Endothelial cell (in vitro differentiated cells): ENCODE measurements at places on chromosomes 2 and 18.
A peak's percentile ranks its signal among the peaks of the same experiment; 100 is the strongest.

- DNase-seq, result no peak
Observed at GRCh38 chr2:219423652-219424377, 5.6 kb downstream of the DES start.

DNA sequence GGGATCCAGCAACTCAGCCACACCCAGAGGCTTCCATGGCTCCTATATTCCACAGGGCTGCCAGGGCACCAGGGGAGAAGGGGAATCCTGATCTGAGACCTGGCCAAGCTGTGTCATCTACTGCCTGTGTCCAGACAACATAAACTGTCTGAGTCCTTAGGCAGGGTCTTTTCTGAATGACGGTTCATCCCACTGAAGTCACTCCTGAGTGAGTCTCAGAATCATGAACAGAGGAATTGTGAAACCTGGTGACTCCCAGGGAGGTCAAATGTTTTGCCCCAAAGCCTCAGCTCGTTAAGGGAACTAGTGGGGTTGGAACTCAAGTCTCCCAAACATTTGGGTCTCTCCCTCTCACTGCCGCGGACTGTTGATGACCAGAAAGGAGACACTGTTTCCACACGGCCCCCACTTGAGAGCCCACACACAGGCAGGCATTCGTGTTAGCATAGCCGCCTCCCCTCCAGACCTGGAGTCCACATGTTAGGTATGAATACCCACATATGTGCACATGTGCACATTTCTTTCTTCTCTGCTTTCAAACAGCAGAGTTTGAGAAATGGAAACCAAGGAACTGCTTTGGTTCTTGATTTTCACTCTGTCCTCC, 125.0 kb upstream of the MSH6 start:
- DNase-seq, result no peak

GRCh38 chr2:37891846-37892435, 33.1 kb upstream of the RMDN2 start:
- DNase-seq, result no peak

- no peak for DNase-seq
Observed at GRCh38 chr18:70981400-70982140, 692.7 kb downstream of the SOCS6 start.

- no peak for DNase-seq
Observed at GRCh38 chr2:27804146-27804545, 32.6 kb downstream of the MRPL33 start.

DNA sequence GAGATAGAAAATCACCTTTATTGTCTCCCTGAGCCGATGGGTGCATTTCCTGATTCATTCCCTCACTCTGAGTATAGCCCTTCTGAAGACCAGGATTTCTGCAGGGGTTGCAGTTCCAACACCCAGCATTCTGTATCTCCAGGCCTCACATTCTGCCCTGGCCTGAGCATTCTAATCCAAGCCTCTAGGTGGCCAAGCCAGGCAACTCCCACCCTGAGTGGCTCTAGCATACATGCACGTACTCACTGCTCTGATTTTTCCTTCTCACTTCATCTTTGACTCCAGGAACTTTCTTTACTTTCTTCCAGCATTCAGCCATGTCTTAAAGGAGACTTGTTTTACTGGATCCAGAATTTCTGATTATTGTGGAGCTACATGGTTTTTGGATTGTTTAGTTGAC, 100.7 kb upstream of the STK39 start:
- DNase-seq, result peak; percentile 44

GRCh38 chr2:227597998-227598397, 695 bp upstream of the SCYGR2 start:
- DNase-seq, result no peak

GRCh38 chr18:2442726-2443275, 128.5 kb downstream of the METTL4 start:
- no peak for DNase-seq

- DNase-seq, result no peak
Observed at GRCh38 chr2:217185265-217185995, 325.6 kb upstream of the TNP1 start.

- no peak for DNase-seq
Observed at GRCh38 chr18:10057894-10058791, 144.3 kb downstream of the VAPA start.

- DNase-seq, result no peak
Observed at GRCh38 chr2:234308813-234309195, 188.1 kb downstream of the ARL4C start.

DNA sequence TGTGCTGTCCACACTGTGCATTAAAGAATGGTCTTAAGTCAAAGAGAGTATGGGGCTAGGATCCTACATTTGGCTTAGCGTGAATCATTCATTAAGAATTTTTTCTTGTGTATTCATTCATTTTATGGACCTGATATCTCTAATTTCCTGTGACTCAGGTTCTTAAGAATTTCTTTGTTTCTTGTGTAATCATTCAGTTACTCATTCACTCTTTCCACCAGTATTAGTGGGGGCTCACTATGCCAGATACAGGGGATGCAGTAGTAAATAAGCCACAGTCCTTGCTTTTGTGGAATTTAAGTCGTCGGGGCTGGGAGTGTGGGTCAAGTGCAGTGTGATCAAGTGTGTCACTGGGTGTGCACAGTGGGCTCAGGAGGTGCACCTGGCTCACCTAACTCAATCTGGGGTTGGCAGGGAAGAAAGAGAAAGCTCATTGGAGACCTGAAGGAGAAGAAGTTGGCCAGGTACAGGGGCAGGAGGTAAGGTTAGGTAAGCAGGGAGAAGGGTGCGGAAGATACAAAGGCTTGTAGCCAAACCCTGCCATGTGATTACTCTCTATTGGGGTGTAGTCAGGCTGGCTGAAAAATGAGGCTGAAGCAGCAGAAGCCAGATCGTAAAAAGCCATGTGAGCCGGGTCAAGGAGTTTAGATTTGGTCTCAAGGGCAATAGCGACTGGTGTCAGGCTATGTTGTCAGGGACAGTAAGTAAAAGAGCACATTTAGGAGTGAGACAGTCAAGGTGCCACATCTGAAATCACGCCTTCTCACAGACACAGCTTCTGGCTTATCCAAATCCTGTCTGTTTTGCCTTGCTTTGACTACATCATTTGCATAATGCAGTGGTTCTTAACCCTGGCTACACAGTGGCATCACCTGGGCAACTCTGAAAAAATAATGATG, 67.2 kb downstream of the KCTD1 start:
- DNase-seq, result no peak

- DNase-seq, result no peak
Observed at GRCh38 chr2:18682681-18683080, 93.3 kb upstream of the NT5C1B start.

- DNase-seq, result peak; percentile 24
Observed at GRCh38 chr2:62774555-62775366, 69.2 kb downstream of the EHBP1 start.

- DNase-seq, result no peak
Observed at GRCh38 chr2:143504397-143504796, 375.2 kb downstream of the ARHGAP15 start.

- peak; percentile 45 for DNase-seq
Observed at GRCh38 chr2:104944495-104944894, 90.6 kb downstream of the POU3F3 start.

DNA sequence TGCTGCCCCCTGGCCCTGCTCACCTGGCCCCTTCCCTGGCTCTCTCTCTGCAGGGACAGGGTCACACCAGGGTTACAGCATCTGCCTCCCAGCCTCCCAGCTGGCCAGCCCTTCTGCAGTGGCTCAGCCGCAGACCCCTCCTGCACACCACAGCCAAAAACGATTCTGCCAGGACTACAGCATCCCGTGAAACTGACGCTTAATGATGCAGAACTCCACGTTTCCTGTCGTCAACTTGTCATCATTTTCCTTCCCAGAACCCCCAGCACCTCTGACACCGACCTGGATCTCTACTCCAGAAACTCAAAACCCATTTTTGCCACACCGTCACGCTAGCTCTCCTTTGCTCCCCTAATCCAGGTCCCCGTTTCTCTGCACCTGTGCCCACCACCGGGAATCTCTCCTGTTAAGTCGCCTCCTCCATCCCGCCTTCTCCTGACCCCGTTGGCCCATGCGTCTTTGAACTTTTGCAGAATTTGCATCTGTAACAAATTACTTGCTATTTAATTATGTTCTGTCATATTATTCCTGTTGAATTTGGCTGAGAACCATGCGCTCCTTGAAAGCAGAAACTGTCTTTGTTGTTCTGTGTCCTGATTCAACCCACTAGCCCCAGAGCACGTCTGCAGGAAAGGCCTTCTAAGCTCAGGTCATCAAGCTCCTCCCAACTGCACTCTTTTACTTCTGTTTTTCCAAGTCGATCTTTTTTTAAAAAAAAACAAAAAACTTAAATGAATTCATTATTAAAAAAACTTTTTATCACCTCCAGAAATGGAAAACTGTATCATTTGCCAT, 173.2 kb upstream of the COPS8 start:
- DNase-seq, result no peak

- DNase-seq, result no peak
Observed at GRCh38 chr2:212843409-212844199, 305.0 kb upstream of the ERBB4 start.

DNA sequence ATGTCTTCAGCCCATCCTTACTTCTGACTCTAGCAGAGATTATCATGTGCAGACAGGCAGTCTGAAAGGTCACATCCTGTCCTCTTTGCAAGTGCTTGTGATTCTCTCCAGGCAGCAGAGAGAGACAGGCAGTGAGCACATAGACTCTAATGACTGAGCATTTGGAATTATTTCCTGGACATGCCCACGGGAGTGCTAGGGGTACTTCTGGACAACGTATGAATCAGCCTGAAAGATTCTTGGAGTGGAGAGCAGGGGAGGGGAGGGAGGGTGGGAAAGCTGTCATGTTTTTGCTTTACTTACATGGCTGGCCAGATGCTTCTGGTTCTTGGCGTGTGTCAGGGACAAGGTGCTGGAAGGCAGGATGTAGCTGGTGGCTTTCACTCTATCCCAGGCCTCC, 150.6 kb downstream of the RIF1 start:
- no peak for DNase-seq

- DNase-seq, result no peak
Observed at GRCh38 chr18:63192126-63192884, 127.3 kb downstream of the BCL2 start.

DNA sequence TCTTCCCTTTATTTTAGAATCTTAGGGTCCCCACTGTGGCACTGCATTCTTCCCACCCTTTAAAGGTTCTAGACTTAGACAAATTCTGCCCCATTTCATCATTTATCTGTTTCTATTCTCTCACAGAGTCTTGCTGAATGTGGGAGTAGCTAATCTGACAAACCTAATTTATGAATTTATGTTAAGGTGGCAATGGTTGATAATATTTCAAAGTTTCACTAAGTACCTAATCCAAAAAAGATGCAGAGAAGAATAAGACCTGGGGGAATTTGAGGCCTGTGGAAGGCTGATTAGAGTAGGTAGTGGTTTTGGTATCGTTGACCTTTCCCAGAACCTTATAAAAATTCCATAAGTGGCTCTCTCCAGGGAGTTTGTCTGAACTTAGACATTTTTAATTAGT, 18.0 kb downstream of the KCNE4 start:
- no peak for DNase-seq

DNA sequence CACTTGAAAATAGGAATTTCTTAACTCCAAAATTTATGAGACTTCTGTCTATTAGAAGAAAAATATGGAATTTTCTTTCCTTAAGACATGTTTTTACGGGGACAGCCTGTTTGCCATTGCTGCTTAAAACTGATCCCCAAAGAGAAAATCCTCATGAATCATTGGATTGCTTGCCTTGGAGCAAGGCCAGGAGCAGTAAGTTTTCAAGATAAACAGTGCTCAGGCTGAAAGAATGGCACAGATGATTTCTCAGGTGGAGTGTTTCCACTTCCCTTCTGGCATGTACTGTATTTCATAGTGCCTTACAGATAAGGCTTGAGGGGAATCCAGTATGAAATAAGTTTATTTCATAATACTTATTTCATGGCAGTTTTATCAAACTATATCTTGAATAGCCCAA, 74.3 kb upstream of the MMADHC start:
- no peak for DNase-seq

- no peak for DNase-seq
Observed at GRCh38 chr2:225566798-225567197, 167.3 kb downstream of the NYAP2 start.

DNA sequence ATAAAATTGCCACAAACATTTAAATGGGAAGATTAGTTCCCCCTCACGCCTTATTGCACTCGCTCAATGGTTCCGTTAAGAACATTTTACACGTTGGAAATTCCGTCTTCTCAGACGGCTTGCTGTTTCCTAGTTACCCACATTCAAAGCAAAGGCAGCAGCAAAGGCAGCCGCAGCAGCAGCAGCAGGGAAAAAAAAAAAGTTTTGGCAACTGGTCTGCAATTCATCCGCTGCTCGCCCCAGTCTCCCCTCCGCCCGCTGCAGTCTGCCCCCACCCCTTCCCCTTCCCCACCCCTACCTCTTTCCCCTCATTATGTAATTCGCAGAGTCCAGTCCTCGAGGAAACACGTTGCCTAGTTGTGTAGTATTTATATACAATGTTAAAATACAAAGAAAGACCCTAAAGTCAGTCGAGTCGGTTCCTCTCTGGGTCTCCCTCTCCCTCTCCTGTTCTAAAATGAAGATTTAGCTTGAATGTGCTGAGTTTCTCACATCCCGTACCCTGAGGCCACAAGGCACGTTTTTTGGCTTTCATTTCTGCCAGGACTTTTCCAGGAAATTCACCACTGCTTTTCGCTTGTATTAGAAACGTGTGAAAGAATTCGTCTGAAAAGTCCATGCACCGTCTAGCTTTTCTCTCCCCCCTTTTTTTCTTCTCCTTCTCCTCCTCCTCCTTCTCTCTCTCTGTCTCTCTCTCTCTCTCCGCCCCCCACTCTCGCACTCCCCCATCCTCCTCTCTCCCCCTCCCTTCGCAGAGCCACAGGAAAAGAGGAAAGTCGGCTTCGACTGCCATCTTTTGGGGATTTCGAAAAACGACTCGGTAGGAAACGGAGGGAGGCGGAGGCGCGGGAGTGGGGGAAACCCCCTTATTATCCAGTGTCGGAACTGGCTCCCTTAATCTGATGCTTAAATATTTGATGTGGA, 140.0 kb downstream of the MEIS1 start:
- DNase-seq, result peak; percentile 70

DNA sequence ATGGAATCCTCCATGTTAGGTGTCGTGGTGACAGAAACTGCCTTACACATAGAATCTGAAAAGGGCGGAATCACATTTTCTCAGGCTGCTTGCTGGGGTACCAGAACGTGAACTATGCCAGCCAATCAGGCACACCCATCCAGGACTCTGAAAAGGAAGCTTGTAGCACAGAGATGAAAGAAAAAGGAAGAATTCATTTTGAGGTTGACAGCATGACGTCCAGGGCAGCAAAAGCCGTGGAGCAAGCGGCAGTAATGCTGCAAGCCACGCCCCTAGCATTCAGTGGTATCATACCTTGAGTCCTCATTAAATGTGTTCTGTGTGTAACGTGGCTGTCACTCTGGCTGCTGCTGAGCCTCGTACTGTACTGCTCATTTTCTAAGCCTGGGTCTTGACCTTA, 304.0 kb downstream of the DYSF start:
- DNase-seq, result no peak

GRCh38 chr2:232924433-232924832, 54.4 kb downstream of the SNORC start:
- no peak for DNase-seq

- DNase-seq, result no peak
Observed at GRCh38 chr2:124580263-124580662, 555.2 kb downstream of the CNTNAP5 start.

- DNase-seq, result no peak
Observed at GRCh38 chr2:98454500-98455235, 10.0 kb downstream of the INPP4A start.
